GM23248 (cell line): ENCODE measurements at places on chromosomes 7 and 10. TPM values are rescaled to one million over a fixed set of nuclear protein-coding genes. Genes with fewer than 3 reads are reported as not detected.

DNA sequence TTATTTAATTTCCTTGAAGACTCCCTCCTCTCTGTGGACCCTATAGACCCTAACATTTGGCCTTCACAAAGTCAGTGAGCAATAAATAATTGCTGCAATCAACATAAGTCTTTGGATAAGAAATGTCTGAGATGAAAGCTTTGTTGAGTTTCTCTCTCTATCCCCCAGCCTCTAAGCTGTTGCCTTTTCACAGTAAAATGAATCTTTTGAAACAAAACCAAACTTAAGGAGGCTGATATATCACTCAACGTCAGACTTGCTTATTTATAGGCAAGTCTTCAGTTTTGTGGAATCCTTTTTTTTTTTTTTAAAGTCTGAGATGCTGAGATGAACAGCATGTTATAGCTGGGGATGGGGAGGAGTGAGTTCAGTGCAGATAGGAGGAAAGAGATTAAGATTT, 10.0 kb downstream of the CPED1 start:
- no peak for DNase-seq

UPK3BL2 gene
- total RNA-seq, result 1.6 TPM in 1 of 2 replicates, not detected in the other

DNA sequence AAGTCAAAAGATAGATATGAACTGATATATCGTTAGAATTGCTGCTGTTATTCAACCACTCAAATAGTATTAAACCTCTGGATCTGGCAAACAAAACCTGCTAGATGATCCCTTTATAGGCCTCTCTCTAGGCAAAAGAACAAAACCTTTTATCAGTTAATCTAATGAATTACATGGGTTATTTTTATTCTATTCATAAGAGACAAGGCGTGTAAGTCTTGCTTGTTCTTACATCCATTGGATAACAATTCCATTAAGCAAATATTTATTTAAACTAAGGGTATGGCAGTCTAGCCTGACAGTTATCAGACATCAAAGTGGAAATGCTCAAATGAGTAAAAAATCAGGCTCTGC, 16.6 kb upstream of the ADRB1 start:
- no peak for DNase-seq

GRCh38 chr10:129545261-129545660, 78.2 kb downstream of the MGMT start:
- peak; percentile 32 for DNase-seq

PAPOLB gene
- 0.11 TPM in 1 of 2 replicates, not detected in the other for total RNA-seq

- no peak for DNase-seq
These were observed 82.7 kb downstream of the RAMP3 start for GRCh38 chr7:45240273-45240771.

C7orf57 gene
- not detected in 2 replicates for total RNA-seq

HOXA3 gene
- 0.63 and 2.1 TPM in 2 replicates for total RNA-seq

MRC1 gene
- not detected in 2 replicates for total RNA-seq

OR6B1 gene
- not detected in 2 replicates for total RNA-seq

SNX13 gene
- total RNA-seq, result 34.2 and 50.8 TPM in 2 replicates

CALML3 gene
- not detected in 2 replicates for total RNA-seq

- DNase-seq, result peak; percentile 94
These were observed 5.3 kb downstream of the HOXA11 start for GRCh38 chr7:27179503-27180430.

SUV39H2 gene
- 14.6 and 21.8 TPM in 2 replicates for total RNA-seq

DNA sequence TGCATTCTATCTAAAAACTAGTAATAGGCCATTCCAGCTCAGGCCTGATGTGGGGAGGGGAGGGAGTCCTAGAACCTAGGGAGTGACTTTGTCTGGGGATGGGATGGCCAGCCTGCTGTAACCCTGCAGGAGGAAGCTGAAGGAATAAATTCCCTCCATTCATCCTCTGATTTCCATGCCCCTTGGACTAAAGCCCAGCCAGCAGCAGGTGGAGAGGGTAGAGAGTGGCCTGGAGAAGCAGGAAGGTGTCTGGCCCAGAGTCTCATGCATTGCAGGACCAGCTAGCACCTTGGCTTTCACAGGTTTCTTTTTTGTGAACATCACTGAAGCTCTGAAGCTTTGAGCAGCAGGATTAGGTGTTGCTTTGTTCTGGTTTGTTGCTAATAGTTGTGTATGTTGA, 32.8 kb upstream of the CDH23 start:
- no peak for DNase-seq

DNA sequence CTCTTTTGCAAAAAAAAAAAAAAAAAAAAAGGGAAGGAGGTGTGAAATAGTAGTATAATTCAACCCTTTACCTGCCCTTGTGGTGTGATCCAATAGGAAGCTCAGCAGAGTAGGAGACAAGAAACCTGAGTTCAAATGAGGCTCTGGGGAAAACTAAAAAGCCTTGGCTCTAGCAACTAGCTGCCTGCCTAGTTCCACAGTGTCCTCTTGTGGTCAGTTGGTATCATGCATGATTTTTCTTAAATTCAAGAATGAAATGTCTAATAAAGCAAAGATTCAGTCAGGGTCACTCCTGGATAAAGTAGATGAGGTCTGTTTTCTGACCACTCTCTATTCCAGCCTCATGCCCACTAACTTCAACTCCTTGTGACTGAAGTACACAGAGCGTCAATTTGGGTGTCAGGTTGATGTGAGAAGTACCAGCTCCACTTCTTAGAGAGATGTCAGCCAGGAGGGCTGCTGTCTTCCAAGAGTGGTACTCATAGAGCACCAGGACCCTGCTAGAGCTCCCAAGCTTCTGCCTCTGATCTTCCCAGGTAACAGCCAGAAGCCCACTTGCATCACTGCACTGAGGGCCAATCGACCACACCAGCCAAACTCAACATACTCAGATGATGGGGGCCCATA, 10.5 kb downstream of the LSM5 start:
- peak; percentile 71 for DNase-seq

DNA sequence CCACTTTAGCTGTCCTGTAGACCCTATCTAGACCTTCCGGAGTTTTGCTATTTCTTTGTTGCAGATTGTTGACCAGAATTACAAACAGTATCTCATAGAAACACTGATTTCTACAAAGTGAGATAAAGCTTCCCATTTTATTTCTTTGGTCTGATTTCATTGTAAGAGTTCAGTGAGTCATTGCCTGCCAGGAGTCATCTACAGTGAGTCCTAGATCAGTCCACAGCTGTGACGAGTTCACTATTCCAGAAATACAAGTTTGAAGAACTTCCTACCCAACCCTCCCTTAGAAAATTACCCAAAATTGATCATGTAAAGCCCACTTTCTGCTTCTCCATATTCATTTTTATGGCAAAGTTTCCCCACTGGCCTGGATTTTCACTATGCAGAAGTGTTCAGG, 905.5 kb downstream of the CNTNAP2 start:
- DNase-seq, result no peak

DNA sequence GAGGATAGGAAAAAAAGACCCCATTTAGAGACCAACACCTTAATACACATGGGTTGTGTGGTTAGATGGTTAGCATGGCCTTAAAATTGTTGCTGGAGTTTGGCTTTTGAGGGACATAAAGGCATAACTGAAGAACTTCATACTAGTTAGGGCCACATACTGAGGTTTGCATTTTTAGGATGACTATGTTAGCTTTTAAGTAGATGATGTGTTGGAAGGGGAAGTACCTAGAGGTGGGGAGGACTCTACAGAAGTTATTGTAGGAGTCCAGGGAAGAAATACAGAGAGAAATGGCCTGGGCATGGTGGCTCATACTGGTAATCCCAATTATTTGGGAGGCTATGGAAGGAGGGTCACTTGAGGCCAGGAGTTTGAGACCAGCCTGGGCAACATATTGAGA, 40.5 kb downstream of the ENTPD1 start:
- no peak for DNase-seq

DNA sequence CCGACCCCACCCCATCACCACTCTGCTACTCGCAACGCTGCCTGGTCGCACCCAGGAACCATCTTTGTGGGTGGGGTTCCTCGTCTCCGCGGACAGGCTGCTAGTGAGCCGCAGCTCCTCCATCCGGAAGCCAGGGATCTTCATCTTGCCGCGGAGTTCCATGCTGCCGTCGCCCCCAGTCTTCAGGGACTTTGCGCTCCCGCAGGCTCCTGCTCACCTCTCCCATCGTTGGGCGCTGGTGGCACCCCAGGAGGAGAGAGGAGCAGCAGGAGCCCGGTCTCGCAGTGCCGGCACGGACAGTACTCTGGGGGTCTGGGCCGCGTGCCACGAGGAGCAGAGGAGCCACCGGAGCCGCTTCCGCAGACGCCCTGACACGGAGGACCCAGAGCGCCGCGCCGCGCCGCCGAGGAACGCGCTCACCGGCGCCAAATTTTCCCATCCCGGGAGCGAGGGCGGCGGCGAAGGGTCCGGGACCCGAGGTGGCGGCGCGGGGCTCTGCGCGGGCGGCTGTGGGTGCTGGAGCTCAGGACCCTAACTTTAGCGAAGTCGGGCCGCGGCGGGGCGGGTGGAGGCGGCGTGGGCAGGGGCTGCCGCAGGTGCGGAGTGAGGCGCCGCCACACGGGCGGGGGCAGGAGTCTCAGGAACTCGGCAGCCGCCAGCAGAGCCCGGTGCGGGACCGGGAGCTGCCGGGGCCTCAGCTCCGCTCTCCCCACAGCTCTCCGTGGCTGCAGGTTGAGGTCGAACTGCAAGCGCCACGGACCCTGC, 750.1 kb upstream of the SORCS1 start:
- DNase-seq, result peak; percentile 70

DNA sequence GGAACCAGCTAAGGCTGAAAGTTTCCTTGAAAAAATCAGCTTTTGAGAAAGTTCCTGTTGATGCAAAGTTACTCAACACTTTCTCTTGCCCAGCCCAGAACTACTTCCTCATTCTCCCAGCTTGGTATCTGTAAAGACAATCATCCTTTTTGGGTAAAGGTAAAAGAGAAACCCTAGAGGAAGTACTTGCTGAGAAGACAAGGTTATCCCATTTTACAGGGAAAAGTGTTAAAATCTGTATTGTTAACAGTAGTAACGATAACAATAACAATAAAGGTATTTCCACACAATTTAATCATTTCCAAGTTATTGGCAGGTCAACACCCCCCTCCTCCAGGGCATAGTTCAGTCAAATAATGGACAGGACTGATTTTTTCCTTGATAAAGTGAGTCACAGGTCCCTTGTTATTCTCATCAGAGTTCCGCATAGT, 2.4 kb downstream of the ALOX5 start:
- no peak for DNase-seq

NEBL gene
- total RNA-seq, result not detected in 2 replicates

- peak; percentile 71 for DNase-seq
These were observed 8.9 kb downstream of the GFRA1 start for GRCh38 chr10:116263870-116264655.

DNA sequence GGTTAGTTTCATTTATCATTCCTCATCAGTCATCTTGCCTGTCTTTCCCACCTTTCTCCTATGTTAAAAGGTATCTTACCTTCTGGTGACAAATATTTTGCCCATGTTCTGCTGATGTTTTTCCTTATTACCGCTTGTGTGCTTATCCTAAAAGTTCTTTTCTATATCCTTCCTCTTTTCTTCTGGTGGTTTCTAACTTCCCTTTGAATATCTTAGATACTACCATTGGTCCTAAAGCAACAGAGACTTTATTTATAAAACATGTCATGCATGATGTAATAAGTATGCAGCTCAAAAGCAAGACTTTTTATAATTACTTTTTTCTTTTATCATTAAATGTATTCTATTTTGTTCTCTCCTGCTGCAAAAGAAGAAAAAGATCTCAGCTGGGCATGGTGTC, 24.8 kb downstream of the TBC1D12 start:
- DNase-seq, result no peak

WDR86 gene
- total RNA-seq, result 0.25 TPM in 1 of 2 replicates, not detected in the other

GRCh38 chr10:132232023-132232951, 45.5 kb downstream of the DPYSL4 start:
- DNase-seq, result no peak

C10orf90 gene
- 0.22 TPM in 1 of 2 replicates, not detected in the other for total RNA-seq

DNA sequence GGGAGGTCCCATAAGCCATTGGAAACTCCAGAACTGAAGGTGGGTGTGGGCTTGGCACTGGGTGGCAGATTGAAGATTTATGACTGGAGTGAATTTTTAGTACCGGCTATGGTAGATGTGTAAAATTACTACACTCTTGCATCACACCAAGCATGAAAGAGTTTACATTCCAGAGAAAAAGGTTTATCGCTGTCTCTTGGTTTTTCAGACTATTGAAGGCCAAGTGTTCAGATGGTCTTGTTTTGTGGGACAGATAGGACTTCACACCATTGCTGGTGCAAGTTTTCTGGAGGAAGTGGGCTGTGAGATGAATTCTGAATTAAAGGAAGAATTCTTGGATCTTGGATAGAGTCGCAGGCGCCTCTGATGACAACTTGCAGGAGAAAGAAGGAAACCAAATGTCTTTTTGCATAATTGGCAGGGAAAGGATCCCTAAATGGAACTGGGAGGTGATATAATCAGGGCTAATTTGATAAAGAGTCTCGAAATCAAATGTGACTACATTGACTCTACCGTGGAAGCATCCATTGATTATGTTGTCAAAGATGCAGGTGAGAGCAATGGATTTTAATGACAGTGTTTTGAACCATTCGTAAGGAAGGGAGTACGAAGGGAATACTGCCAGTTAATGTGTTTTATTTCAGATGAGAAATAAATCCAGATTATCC, 14.2 kb upstream of the NMT2 start:
- peak; percentile 60 for DNase-seq

DNA sequence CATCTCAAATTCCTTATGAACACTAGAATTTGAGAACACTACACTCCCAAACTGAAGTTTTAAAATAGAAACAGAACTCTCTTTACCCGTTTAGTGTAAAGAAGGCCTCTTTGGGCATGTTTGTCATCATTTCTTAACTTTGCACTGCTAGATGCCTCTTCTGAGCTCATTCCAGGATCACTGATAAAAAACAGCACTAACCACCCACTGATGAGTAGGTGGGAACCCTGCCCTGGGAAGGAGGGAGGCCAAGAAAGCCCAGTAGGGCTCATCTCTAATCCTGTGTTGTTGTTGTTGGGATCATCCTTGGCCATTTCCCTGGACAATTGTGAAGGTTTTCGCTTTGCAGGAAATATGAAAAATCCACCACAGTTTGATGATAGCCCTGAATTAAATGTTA, 68.2 kb downstream of the CUBN start:
- DNase-seq, result peak; percentile 76

NUTM2D gene
- total RNA-seq, result 0.65 and 2.3 TPM in 2 replicates

DIP2C gene
- 10.2 and 12.0 TPM in 2 replicates for total RNA-seq

PPP3CB gene
- 29.5 and 37.6 TPM in 2 replicates for total RNA-seq

MAGI2 gene
- 4.1 and 8.1 TPM in 2 replicates for total RNA-seq

RNF32 gene
- 1.1 TPM in 2 replicates for total RNA-seq

CFAP70 gene
- total RNA-seq, result 0.38 and 0.43 TPM in 2 replicates

LUC7L2 gene
- 35.3 and 39.7 TPM in 2 replicates for total RNA-seq
